ENCODE measurements at places on chromosomes 3 and 15. TPM values are rescaled to one million over a fixed set of nuclear protein-coding genes. Genes with fewer than 3 reads are reported as not detected.

DNA sequence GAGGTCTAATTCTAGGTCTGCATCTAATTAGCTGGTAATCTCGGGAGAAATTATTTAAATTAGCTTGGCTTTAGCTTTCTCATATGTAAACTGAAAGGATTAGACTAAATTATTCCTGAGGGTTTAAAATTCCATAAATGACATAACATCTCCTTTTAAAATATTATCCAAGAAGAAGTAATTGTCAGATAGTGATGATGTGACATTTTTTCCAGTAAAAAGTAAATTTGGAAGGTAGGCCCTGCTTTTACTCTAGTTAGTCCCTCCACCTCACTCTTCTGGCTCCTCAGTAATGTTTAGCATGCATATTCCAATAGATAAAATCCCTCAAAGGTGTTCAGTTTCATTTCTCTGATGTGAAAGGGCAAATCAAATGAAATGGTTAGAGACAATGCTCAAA is 215.7 kb downstream of the FHIT start:
- no peak for DNase-seq

DNA sequence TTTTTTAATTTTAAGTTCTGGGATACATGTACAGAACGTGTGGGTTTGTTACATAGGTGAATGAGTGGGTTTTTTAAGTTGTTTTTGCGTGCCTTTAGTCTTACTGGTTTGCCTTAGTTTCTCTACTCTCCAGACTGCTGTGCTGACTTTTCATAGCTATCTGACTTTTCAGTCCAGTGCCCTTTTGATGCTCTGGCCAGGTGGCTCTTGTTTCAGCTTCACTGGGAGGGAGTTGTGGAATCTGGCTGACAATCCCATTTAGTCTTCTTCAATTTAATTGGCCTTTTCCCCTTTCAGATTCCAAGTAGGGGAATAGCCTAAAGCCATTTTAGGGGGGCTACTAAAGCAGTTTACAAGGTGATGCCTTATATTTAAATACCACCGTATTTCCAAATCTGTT is 30.1 kb downstream of the FNDC3B start:
- DNase-seq = no peak

DNA sequence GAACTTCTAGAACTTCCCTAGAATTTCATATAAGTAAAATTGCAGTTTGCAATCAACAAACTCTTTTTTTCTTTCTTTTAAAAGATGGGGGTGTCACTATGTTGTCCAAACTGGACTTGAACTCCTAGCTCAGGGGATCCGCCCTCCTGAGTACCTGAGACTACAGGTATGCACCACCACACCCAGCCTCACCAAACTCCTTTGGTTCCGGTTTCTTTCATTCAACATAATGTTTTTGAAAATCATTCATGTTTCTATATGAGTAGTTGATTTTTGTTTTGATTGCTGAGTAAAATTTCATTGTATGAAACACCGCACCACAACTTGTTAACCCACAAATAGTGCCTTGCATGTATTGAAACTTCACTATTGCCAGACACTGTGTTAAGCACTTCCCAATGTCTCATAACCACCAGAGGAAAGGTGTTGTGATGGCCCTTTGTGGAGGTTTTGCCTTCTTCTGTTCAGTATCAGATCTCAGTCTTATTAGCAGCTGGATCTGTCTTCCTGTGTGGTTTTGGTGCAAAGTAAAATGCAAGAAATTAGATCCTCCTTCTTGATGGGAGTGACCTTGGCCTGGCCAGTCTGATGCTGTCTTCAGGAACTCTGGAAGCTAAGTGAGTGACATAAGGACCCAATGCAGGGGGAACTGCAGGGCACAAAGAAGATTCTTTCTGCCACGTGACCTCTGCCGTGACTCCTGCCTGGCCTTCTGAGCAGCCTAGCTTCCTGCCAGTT is 78.8 kb upstream of the UBE2E1 start:
- no peak for DNase-seq

DNA sequence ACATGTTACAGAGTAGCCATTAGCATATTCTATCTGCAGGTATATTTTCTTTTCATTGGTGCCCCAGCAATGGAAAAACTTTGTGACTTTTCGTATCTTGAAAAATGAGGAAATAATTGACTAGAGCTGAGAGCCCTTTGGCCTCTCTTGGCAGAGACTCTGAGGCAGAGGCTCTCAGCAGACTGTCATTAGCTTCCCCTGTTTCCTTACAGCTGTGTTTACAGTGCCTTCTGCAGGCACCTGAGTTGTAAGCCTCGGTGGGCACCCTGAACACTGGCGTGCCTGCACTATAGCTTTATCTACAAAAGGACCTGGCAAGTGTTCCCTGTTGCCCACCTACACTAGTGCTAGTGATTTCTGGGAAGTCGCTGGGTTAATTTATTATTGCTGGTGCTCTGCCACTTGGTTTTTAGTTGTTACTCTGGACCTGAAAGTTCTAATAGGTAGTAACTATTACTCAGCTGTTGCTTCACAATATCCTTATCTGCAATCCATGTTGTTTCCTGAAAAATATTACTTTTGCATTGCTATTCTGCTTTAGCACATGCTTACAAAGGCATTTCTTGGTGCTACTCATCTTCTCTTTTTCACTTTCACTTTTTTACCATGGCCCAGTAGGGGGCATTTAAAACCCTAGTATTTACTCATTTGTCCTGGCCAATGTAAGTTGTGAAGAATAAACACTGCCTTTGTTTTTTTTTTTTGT is 7.8 kb upstream of the GPR171 start:
- peak; percentile 34 for DNase-seq

GRCh38 chr3:118544458-118544857 is 490.2 kb downstream of the IGSF11 start:
- no peak for DNase-seq

DNA sequence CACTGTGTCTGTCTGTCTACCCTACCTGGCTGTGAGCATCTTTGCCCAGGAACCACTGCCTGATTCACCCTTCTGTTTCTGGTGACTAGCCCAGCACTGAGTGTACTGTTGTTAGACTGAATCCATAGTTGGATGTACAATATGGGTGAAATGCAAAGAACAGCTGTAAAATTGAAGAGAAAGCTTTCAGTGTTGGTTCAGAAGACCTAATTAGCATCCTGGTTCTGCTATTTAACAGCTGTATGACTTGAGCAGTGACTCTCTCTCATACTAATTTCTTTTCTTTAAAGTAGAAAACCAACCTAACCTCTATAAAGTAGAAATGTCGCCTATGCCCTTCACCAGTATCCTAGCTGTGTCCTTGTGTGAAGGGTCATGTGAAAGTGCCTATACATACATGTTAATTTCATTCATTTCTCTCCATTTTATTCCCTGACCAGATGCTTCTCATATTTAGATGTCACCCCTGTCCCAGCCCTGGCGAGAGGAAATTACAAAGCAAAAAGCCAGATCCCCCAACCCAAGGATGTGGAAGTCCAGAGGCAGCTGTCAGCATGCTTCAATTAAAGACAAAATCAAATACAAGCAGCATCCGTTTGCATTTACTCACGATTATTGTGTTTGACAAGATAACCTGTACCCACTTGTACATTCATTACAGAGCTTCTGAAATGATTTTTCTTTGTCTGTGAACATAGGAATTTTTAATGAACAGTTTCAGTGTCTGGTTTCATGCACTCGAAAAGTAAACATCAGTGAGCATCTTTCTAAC is 305.7 kb upstream of the ICE2 start:
- DNase-seq = no peak

DNA sequence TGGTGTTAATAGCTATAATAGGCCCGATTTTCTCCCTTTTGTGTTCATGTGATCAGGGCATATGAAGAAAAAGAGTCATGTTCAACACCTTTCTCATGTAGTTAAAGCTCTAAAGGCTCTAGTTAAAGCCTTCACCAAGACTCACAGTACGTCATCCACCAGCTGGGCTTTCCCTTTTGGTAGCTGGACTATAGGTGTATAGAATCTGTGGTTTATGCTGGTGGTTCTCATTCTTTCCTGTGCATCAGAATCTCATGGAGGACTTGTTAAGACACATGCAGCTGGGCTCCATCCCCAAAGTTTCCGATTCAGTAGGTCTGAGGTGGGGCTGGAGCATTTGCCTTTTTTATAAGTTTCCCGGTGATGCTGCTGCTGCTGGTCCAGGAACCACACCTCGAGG is 31.0 kb downstream of the CFAP91 start:
- DNase-seq = no peak

DNA sequence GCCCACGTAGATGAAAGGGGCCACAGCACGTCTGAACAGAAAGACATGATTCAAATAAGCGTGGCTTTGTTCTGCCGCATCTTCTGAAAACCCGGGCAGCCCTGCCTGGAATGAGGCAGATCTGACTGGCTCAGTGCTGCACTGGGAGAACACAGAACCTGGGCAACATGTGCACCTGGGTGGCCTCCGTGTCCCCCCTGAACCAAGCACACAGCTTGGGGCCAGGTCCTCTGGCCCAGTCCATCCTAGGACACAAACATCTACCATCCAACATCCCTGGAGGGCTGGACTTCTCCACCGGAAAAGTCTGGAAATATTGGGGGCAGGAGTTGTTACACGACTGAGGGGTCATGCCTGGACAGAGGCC is 119.4 kb downstream of the ADAMTS17 start:
- no peak for DNase-seq

- no peak for DNase-seq
Measured at GRCh38 chr15:33150971-33151370, 43.5 kb downstream of the FMN1 start.

DNA sequence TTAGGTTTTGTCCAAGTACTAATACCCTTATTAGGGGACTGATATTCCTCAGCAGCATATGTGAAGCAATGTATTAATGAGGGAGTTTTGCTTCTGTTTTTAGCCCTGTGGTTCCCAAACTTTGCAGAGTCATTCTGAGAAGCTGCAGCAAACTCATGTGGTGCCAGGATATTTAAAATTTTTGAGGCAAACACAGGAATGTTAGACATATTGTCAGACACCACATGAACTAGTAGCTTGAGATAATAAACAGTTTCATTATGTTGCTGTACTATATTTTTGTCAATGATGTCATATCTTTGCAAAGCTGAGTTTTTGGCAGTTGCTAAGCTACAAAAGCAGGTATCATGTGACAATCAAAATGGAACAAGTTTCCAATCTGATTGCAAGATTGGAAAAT is 36.6 kb downstream of the ATP6V1A start:
- no peak for DNase-seq

- peak; percentile 51 for DNase-seq
Measured at GRCh38 chr3:194640829-194641228, 7.6 kb upstream of the TMEM44 start.

- peak; percentile 3 for DNase-seq
Measured at GRCh38 chr15:31390777-31391486, 64.3 kb downstream of the KLF13 start.

GRCh38 chr3:170584585-170585007 is 1.3 kb downstream of the SLC7A14 start:
- DNase-seq = peak; percentile 67

Gene LDHAL6B
- not detected for total RNA-seq

Gene DUOXA2
- not detected for total RNA-seq

Gene EIF1B
- total RNA-seq = 37.5 TPM

Gene ATP2B2
- total RNA-seq = not detected

Gene ZKSCAN7
- 0.50 TPM for total RNA-seq

Gene CCDC51
- 11.6 TPM for total RNA-seq

Gene PLSCR4
- 0.12 TPM for total RNA-seq
